ENCODE measurements at places on chromosomes 2 and 18.

DNA sequence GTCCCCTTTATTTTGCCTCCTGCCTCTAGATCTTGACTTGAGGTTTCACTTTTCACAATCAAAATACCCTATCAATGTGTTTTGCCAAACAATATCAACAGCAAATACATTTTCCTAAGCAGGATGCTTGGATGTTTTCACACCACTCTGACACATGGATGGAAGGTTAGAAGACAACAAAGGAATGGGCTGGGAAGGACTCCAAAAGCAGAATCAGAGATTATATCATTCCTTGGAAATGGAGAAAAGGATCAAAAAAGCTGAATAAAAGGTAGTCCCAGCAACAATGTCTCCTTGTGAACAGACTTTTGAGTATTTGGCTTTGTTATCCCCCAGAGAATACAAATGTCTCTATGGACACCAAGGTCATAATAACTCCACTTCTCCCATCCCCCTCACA lies 170.8 kb downstream of the ETAA1 start:
- DNase-seq, result peak; percentile 51

GRCh38 chr2:40209761-40210160 lies 242.1 kb downstream of the SLC8A1 start:
- DNase-seq, result no peak

DNA sequence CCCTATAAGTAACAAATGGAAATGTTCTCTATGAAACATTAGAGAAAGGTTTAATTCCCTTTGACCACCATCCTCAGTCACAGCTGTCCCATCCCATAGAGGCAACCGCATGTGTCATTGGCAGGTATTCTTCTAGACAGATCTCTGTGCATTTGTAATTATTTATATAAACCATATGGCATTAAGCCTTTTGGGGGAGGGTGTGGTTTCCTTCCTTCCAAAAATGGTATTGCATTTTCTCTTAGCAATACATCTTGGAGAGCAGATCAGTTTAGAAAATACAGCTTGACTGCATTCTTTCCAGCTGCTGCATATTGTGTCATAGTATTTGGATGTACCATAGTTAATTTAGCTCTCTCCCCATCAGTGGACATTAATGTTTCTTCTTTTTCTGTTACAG lies 57.7 kb downstream of the LCLAT1 start:
- no peak for DNase-seq

DNA sequence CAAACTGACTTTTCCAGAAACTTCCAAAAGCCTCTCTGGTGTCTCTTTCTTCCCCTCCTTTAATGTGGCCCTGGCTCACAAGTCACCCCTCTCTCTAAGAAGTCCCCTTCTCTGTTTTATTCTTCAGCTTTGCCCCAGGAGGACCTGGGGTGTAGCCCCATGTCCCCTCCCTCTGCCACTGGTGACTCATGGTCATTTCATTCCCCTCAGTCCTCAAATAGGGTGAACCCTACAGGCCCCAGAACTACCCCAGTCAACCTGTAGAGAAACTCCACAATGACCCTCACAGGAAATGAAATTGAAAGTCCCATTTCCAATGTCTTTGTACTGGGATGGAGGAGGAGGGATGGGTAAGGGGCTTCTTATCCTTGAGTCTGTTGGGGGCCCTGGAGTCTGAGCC lies 6.2 kb upstream of the SPEG start:
- peak; percentile 19 for DNase-seq

- DNase-seq, result peak; percentile 46
These were observed 22.1 kb upstream of the SERTAD2 start for GRCh38 chr2:64675860-64676259.

DNA sequence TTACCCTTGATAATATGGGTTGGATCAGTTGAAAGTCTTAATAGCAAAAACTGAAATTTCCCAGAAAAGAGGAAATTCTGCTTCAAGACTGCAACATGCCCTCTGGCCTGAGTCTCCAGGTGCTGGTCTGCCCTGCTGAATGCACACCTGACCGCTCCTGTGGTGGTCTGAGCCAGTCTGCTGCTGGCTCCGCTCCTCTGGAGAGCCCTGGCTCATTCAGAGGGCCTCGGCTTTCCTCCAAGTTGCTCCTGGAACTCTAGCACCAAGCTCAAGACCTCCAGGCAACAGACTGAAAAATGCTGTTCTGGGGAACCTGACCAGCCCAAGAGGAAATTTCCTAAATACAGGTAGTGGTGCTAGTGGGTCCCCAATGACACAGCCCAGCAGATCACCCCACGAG lies 64.8 kb downstream of the DIPK1C start:
- DNase-seq, result no peak
